Smooth muscle cell of trachea (primary cell): ENCODE measurements at places on chromosomes 1 and 21. TPM values are rescaled to one million over a fixed set of nuclear protein-coding genes. Genes with fewer than 3 reads are reported as not detected.

The PRAMEF1 gene
- total RNA-seq: not detected in 2 replicates

The LAD1 gene
- not detected in 2 replicates for total RNA-seq

The SZT2 gene
- total RNA-seq: 30.7 and 36.2 TPM in 2 replicates

The MYCBP gene
- 3.5 and 8.3 TPM in 2 replicates for total RNA-seq

The MEX3A gene
- 0.73 and 2.0 TPM in 2 replicates for total RNA-seq

The ZBTB8B gene
- total RNA-seq: not detected in 2 replicates

The OR2T11 gene
- total RNA-seq: not detected in 2 replicates

The FAM78B gene
- total RNA-seq: 0.29 and 0.50 TPM in 2 replicates

The ABCA4 gene
- 0.17 TPM in 1 of 2 replicates, not detected in the other for total RNA-seq

The CACYBP gene
- total RNA-seq: 253 and 369 TPM in 2 replicates

The PHLDA3 gene
- 99.2 and 254 TPM in 2 replicates for total RNA-seq

The CYYR1 gene
- total RNA-seq: under 0.01 and 0.15 TPM in 2 replicates

The OLIG2 gene
- not detected in 2 replicates for total RNA-seq
